ENCODE measurements at places on chromosomes 6 and 20. TPM values are rescaled to one million over a fixed set of nuclear protein-coding genes. Genes with fewer than 3 reads are reported as not detected.

DNA sequence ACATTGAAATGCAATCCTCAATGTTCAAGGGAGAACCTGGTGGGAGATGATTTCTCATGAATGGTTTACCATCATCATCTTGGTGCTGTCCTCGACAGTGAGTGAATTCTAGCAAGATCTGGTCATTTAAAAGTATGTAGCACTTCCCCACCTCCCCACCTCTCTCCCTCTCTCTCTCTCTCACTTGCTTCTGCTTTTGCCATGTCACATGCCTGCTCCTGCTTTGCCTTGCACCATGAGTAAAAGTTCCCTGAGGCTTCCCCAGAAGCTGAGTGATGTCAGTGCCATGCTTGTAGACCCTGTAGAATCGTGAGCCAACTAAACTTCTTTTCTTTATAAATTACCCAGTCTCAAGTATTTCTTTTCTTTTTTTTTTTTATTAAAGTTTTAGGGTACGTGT lies 60.5 kb downstream of the DST start:
- DNase-seq, result no peak

DNA sequence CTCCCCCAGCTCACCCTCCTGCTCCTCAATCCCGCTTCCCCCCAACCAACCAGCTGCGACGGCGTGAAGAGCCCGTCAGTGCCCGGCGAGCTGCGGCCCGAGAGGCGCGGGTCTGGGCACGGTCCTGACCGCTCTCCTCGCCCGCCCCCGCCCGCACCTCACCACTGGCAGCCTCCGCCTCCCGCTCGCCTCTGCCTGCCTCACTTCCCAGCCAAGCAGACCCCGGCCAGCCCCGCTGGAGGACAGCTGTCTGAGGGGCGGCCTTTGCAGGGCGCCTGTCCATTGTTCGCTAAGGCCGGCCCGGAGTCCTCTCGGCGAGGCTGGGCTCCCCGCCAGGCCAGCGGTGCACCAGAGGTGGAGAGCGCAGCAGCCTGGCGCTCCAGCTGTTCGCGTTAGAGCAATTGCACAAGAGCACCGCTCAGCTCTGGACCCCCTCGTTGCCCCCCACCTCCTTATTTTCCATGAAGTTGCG lies 1.3 kb downstream of the SOBP start:
- DNase-seq, result peak; percentile 9

- DNase-seq, result no peak
These were observed 43.9 kb upstream of the CLDN20 start for GRCh38 chr6:155219858-155220301.

GRCh38 chr20:46160661-46161060 lies 42.5 kb downstream of the CD40 start:
- DNase-seq, result no peak

Gene TMEM200A
- total RNA-seq, result 3.5 TPM

GRCh38 chr20:14335052-14335451 lies 2.4 kb downstream of the FLRT3 start:
- no peak for DNase-seq

Gene KCTD20
- total RNA-seq, result 14.2 TPM
